ENCODE measurements at places on chromosomes 13 and 19. TPM values are rescaled to one million over a fixed set of nuclear protein-coding genes. Genes with fewer than 3 reads are reported as not detected.

The CDX2 gene
- total RNA-seq = not detected

The THSD1 gene
- total RNA-seq = 0.23 TPM

The CRLF1 gene
- not detected for total RNA-seq

The SPC24 gene
- total RNA-seq = 68.2 TPM

The CGB8 gene
- total RNA-seq = not detected

The SIGLEC14 gene
- not detected for total RNA-seq

The TRPM4 gene
- not detected for total RNA-seq

The PSG7 gene
- total RNA-seq = not detected

The SMAD9 gene
- not detected for total RNA-seq

The HRC gene
- not detected for total RNA-seq

The NRTN gene
- 0.43 TPM for total RNA-seq

The UBXN6 gene
- total RNA-seq = 49.6 TPM

The N4BP2L2 gene
- total RNA-seq = 119 TPM

The GFY gene
- not detected for total RNA-seq

The SPIB gene
- 0.18 TPM for total RNA-seq

GRCh38 chr19:17379221-17379631, 2.1 kb upstream of the PLVAP start:
- no peak for DNase-seq
- H3K4me3 ChIP-seq = no peak overlapping the region
- peaks cover 14% of the 10 kb centered on the region for H3K27me3 ChIP-seq
- H3K36me3 ChIP-seq = no peaks in the 10 kb centered on the region
- H3K27ac ChIP-seq = no peak overlapping the region
- H3K4me1 ChIP-seq = peaks cover 8% of the 10 kb centered on the region

DNA sequence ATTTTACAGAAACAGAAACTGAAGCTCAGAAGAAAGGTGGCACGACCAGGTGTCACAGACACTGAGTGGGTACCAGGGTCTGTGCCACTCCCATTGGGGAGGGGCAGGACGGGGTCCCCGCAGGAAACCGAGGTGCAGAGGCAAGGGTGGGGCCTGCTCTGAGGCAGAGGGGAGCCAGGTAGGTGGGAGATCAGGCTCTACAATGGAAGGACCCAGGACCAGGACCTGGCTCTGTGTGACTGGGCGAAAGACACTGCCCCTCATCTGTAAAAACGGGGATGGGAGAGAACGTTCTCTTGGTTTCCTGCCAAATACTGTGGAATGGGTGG, 2.8 kb downstream of the PTGIR start:
- no peaks in the 10 kb centered on the region for H3K36me3 ChIP-seq
- no peak for DNase-seq
- no peaks in the 10 kb centered on the region for H3K27me3 ChIP-seq
- H3K4me3 ChIP-seq = no peak overlapping the region

DNA sequence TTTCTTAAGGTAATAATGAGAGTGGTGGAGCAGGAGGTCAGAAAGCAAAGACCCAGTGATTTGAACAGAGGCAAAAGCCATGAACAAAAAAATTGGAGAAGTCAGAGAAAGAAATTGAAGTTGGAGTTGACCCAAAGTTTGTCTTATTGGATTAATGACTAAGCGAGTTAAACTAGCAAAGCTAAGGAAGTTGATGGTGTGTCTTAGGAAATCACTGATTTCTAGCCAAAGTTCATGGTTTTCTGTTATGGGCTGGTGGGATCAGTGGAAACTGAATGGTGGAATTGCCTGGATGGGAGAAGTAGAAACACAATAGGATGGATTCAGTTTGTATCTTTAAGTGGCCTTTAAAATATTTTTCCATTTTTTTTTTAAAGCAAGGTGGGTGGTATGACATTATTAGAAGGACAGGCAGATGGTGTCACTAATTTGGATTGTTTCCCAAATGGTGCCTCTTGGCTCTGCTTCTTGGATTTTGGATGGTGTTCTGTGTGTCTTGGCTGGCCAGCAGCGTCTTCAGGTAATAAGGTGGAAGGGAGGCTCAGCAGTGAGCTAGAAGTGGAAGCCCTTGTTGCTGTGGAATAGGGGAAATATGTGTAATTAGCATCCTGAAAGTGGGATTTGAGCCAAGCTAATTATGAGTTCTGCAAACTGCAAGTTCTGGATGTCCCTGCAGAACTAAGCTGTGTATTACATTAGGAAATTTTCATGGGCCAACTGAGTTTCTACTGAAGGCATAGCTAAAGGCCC, 302.9 kb downstream of the LMO7 start:
- no peak for DNase-seq
- H3K4me3 ChIP-seq = no peak overlapping the region
- no peaks in the 10 kb centered on the region for H3K4me1 ChIP-seq

DNA sequence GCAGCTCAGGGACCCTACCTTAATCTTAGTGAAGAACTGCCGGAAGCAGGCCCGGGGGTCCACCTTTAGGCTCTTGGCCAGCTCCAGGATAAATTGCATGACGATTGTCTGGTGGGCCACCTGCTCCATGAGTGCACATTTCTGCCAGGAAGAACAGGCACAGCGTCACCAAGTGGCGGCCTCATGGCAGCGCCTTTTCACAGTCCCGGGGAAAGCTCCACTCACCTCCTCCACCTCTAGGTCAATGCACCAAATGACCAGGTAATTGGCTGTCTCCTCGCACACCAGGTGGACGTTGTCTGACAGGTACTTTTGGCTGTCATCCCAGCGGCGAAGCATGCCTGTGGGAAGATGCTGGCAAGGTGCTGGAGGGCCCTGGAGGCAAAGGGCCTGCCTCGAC, 8.3 kb downstream of the CDC37 start:
- H3K36me3 ChIP-seq = peaks cover 66% of the 10 kb centered on the region
- DNase-seq = no peak
- H3K4me3 ChIP-seq = no peak overlapping the region
- H3K27me3 ChIP-seq = no peaks in the 10 kb centered on the region
- H3K4me1 ChIP-seq = peaks cover 14% of the 10 kb centered on the region
- no peak overlapping the region for H3K27ac ChIP-seq

DNA sequence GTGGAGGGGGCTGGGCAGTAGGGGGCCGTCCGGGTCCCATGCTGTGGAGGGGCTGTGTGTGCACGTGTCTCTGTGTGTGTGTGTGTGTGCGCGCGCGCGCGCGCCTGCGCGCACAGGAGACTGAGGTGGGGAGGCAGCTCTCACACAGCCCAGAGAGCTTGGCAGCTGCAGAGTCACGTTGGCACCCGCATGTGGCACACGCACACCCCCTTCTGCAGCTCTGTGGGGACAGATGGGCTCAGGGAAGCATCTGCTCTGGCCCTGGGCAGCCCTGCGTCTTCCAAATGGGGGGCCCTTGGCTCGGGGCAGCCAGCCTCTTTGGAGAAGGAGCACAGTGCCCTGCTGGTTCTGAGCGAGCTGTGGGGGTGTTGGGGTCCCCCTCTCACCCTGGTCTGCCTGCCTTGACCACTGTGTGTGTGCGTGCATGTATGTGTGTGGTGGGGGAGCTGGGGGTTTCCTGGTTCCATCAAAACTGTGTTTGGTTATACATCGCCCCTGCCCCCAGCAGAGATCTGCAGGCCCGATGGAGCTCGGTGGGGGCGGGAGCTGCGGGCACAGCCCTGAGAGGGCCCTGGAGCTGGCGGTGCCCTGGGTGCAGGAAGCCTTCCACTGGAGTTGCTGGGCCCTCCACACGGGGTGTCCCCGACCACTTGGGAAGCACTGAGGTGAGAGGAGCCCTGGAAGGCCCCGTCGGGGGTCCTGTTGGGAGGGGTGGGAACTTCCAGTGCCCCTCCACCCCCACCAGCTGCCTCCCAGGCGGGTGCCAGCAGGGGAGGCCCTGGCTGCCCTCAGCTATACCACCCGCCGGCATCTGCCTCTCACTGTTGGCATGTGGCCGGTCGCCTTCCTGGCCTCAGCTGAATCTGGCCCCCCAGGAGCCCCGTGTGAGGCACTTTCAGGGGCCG, 67.1 kb downstream of the KDM4B start:
- DNase-seq = no peak
- H3K4me1 ChIP-seq = no peaks in the 10 kb centered on the region
- H3K36me3 ChIP-seq = no peaks in the 10 kb centered on the region
- H3K4me3 ChIP-seq = no peak overlapping the region

DNA sequence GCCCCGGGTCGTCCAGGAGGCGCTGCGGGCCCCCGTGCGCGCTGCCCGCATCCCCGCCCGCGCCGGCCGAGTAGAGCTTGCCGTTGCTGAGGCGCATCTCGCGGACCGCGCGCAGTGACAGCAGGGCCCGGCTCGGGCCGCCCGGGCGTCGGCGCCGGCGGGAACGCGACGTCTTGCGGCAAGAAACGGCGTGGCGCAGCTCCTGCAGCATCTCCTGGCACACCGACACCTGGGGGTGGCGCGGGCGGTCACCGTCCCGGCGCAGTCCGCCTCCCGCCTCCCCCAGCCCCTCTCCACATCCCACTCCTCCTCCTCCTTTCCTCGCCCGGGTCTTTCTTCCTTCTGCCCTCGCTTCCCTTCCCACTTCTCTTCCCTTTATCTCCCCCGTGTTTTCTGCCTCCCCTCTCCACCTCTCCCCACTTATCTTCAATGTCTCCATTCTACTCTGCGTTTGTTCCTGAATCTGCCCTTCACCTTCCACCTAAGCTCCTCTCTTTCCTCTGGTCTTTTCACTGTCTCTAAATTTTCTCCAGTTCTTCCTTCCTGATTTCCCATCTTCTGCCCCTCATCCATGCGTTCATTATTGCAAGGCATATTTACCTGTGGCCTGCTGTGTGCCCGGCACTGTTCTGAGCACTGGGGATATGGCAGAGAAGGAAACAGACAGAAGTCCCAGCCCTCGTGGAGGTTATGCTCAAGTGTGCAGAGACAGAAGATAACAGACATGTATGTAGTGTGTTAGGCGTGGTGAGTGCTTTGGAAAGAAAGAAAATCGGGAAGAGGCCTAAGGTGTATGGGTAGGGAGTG, 5.2 kb upstream of the ATP1A3 start:
- peaks cover 34% of the 10 kb centered on the region for H3K4me1 ChIP-seq
- H3K36me3 ChIP-seq = no peaks in the 10 kb centered on the region
- H3K4me3 ChIP-seq = no peak overlapping the region
- no peak overlapping the region for H3K27ac ChIP-seq
- no peak for DNase-seq

- H3K4me3 ChIP-seq = peak overlapping the region; percentile 7
- DNase-seq = peak; percentile 72
- H3K4me1 ChIP-seq = peaks cover 57% of the 10 kb centered on the region
These were observed 33.0 kb downstream of the DEDD2 start for GRCh38 chr19:42184401-42184861.

DNA sequence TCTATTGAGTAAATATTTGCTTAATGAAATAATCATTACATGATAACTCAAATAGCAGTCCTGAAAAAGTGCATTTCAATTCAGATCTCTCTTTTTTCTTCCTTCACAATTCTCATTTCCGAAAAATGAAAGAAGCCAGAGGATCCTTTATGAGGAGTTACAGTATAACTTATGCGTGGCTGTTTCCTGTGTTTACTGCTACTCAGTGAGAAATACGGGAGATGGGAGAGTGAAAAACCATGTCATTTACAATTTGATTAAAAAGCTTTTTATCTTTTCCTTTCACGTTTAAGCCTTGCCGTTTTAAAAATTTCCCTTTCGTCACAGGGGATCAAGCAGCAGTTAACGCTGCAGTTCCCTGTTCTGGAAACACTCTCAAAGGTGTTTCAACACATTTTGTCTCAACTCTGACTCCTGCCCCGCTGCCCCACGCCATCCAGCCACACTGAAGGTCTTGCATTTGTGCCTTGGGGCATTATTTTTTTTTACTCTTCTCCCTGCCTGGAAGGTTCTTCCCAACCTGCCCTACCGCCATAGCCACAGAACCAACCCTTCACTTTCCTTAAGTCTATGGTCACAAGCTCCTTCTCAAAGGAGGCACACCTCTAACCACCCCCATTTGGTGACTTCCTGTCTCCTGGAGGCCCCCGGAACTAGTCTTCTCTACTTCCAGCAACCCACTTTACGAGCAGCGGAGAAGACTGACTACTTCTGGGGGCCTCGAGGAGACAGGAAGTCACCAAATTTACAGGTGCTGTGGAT, 17.0 kb downstream of the KL start:
- no peak for DNase-seq
- peaks cover 25% of the 10 kb centered on the region for H3K27me3 ChIP-seq
- H3K4me3 ChIP-seq = peak overlapping the region; percentile 22
- H3K4me1 ChIP-seq = peaks cover 9% of the 10 kb centered on the region
- H3K36me3 ChIP-seq = no peaks in the 10 kb centered on the region

- no peak for DNase-seq
- H3K27me3 ChIP-seq = no peaks in the 10 kb centered on the region
- H3K36me3 ChIP-seq = no peaks in the 10 kb centered on the region
- H3K27ac ChIP-seq = no peak overlapping the region
- no peak overlapping the region for H3K4me3 ChIP-seq
These were observed 11.4 kb upstream of the CPAMD8 start for GRCh38 chr19:17037966-17038500.

- H3K4me1 ChIP-seq = no peaks in the 10 kb centered on the region
- H3K27ac ChIP-seq = no peak overlapping the region
- no peaks in the 10 kb centered on the region for H3K27me3 ChIP-seq
- H3K36me3 ChIP-seq = no peaks in the 10 kb centered on the region
These were observed 116.9 kb downstream of the SIPA1L3 start for GRCh38 chr19:38023671-38024541.

- H3K27me3 ChIP-seq = peaks cover 7% of the 10 kb centered on the region
- H3K4me1 ChIP-seq = peaks cover 31% of the 10 kb centered on the region
- H3K4me3 ChIP-seq = peak overlapping the region; percentile 69
- peaks cover 16% of the 10 kb centered on the region for H3K36me3 ChIP-seq
- peak; percentile 80 for DNase-seq
These were observed 5.4 kb downstream of the CCDC61 start for GRCh38 chr19:46000491-46001246.

DNA sequence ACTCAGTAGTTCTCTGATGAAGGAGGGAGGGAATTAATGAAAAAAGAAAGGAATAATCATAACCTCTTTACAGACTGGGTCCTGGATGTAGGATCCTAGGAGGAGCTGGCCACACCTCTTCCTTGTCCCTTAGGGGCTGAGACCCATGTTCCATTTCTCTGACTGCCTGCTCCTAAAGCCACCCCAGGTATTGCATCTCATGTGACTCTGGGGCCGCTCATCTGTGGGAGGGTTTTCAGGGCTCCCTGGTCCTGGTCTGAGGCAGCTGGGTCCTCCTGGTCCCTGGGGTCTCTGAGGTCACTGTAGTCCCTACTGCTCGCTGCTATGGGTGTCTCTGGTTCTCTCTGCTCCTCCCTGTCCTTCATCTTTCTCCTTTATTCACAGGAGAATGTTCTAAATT, 2.9 kb downstream of the CEACAM21 start:
- no peaks in the 10 kb centered on the region for H3K27me3 ChIP-seq
- no peak for DNase-seq
- no peak overlapping the region for H3K27ac ChIP-seq
- H3K4me3 ChIP-seq = no peak overlapping the region
- H3K4me1 ChIP-seq = peaks cover 30% of the 10 kb centered on the region

DNA sequence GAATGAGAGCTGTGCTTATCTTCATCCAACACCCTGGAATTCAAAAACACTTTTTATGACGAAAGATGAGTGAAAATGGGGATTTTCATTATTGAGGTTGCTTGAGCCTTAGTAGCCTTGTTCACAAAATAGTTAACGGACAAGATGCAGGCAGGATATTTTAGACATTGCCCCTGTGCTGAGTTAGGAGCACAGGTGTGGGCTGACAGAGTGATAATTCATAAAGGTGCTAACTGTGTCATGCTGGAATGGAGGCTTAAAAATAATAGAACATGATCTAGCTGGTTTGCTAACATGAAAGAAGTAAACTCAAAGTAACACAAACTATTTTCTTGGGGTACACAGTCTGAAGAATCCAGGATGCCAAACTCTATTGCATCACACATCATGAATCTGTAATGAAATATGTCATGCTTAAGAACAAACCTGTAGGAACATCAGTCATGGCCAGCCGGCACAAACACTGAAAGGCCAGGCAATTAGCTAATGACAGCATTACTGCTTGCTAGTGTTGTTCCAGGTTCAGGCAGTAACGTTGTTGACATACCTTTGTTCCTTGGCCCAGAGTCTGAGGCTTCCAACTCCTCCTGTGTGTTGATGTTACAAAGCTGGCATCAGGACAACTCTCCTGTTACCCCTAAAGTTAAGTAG, 55.3 kb downstream of the FRY start:
- no peaks in the 10 kb centered on the region for H3K4me1 ChIP-seq
- no peak overlapping the region for H3K4me3 ChIP-seq
- no peak for DNase-seq
- H3K27me3 ChIP-seq = no peaks in the 10 kb centered on the region
